ENCODE measurements at places on chromosomes 5 and 9.

DNA sequence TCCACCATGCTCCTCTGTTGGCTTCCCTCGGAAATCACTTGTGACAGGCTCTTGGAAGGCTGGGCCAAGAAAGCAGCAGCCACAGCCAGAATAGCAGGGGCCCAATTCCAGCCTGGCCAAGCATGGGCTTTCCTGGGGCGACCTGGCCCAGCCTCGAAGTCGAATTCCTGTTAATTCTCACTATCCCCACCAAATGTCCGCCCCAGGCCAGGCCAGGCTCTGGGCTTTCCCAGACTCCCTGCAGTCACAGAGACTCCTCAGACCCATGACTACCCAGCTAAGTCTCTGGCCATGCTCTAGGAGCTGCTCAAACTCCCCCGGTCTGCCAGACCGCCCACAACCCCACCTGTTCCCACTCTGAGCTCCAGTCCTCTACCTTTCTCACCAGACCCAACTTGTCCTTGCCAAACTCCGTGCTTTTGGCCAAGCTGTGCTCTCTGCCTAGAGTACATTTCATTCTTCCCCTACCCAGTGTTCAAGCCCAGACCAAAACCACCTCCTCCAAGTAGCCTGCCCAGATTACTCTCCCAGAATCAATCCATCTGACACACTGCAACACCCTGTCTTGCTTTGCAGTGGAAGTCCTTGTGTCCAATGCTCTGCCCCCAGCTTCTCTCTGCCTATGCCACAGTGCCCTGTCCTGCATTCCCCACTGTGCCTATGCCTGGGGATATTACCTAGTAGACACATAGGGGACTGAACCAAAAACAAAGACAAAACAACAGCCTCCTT, 26.2 kb downstream of the SHB start:
- no peak for DNase-seq

DNA sequence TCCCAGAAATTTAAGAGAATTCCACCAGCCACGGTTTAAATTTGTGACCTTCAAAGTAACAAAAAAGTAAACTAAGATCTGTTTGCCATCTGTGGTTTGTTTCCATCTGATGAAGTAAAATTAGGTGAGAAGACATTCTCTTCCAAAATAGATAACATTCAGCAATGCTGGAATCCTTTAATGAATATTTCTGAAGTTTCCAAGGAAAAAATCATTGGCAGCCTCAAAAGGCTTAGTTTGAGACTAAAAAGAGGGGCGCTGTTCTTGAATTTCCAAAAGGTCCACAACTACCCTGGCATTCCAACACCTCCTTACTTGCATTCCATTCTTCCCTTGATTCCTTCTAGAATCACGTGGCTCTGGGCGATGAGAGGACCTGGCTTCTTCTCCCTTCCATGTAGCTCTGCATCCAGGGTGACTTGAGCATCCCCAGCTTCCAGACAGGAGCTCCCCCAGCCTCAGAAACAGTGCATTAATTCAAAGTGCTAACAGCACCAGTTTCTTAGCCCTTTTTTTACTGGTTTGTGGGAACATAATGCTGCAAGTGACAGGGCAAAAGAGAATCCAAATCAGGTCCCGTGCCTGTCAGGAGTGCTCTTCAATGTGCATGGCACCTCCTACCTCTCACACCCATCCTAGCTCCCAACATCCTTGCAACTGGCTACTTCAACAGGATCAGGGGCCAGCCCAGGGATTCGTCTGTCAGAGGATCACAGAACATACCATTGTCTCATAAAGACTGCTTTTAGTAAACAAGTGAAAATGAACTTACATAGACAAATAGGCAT, 191.5 kb upstream of the S1PR3 start:
- DNase-seq = no peak

DNA sequence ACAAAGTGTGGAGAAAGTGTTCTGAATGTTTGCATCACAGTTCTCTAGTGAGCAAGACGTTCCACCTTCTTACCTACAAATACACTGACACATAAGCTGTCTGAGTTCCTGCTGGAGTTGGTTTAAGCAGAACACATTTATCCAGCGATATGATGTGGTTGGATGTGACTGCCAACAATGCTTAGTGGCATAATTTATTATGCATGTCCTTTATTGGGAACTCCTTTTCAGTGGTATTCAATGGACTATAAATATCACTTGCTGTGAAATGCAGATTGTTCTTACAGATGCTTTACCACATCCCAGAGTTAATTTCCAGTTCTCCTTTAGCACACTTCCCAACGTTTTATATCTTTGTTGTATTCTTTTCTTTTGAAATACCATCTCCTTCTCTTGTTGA, 222.2 kb downstream of the LURAP1L start:
- no peak for DNase-seq

GRCh38 chr9:19181561-19181960, 48.9 kb upstream of the DENND4C start:
- DNase-seq = no peak

DNA sequence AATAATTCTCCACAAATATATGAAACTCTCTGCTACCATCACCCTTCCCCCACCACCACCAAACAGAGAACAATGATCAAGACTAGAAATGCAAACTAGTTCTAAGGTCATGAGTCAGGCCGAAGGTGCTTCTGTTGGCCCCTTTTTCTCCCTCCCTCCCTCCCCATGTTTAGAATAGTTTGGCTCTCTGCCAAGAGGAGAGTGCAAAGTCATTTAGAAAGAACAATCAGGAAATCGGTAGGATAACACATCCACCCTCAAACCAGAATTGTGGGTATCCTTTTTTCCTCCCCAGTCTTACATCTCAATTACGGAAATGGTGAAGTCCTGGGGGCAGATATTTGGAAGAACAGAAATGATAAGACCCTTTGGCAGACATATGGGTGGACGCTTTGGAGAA, 170.1 kb downstream of the SLF1 start:
- DNase-seq = no peak

DNA sequence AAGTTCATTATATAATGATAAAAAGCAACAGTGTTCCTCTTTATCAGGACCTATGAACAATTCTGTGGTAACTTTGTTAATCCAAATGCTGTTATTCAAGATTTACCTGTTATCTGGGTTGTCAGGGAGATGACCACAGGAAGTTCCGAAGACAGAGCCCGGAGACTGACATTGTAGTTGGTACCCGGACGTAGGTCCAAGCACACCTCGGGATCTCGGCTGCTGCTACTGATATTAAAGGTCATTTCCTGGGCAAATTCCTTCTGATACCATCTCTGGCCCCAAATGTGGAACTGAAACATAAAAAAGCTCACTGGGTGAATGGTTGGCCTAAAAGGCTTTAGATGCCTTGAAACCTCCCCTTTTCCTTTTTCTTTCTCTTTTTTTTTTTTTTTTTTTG, 96.7 kb downstream of the SUSD1 start:
- no peak for DNase-seq

- DNase-seq = no peak
Observed at GRCh38 chr9:6790866-6791265, 33.1 kb downstream of the KDM4C start.

GRCh38 chr5:179270581-179271427, 74.5 kb downstream of the ADAMTS2 start:
- no peak for DNase-seq

DNA sequence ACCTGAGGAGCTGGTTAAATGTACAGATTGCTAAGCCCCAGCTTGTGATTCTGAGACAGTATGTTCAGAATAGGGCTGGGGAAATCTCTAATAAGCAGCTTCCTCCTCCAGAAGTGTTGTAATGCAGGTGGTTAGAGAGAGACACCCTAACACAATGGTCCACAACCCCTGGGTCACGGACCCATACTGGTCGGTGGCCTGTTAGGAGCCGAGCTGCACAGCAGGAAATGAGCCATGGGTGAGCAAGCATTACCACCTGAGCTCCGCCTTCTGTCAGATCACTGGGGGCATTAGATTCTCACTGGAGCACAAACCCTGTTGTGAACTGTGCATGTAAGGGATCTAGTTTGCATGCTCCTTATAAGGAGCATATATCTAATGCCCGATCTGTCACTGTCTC, 61.8 kb downstream of the SLC36A1 start:
- no peak for DNase-seq

GRCh38 chr5:163424836-163425235, 12.6 kb upstream of the CCNG1 start:
- DNase-seq = no peak

GRCh38 chr9:136793086-136793946, 2.2 kb downstream of the TMEM141 start:
- DNase-seq = no peak

DNA sequence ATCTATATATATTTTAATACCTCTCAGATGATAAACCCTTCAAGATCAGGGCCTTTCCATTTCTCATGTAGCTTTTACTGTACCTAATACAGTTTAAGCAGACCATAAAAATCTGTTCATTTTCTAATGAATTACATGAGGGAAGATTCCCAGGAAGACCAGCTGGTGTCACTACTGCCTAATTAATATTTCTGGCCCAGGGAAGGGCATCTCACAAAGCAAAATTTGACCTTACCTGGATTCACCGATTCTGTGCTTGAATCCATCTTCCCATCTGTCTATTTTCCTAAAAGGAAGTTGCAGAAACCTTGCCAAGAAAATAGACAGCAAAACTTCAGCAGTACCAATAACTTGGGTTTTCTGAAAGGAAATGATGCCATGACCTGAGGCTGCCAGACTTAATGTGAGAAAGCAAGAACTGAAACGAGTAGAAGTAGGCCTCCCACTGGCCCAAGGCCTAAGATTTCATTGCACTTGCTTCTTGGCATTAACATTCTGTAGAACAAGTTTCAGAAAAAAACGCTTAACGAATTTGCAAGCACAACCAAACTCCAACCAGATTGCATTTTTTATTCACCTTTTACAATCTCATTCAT, 83.0 kb upstream of the GLIS3 start:
- peak; percentile 25 for DNase-seq

GRCh38 chr9:34072410-34072809, 23.7 kb upstream of the UBAP2 start:
- DNase-seq = no peak

GRCh38 chr5:119357270-119357669, 1.5 kb downstream of the TNFAIP8 start:
- no peak for DNase-seq

DNA sequence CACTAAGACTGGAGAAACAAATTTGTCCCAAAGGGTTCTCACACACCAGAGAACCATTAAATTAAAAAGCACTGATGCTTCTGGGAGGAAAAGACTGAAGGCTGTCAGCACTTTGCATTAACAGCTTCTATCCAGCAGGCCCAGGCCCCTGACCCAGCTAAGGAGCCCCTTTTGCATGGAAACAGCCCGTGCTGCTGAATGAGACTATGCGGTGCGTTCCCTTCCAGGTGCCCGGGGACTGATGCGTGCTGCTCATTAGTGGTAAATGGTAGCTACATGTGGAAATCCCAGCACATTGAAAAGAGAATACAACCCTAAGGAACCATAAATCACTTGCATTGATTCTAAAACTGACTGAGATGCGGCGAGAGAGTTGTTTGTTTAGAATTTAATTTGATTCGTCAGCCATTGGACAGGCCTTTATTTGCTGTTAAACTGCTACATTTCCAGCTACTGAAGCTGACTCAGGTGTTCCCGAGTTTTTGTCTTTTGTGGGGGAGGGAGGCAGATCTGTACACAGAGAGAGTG, 351.0 kb upstream of the SLC24A2 start:
- no peak for DNase-seq

GRCh38 chr9:121640076-121640475, 11.4 kb upstream of the DAB2IP start:
- DNase-seq = no peak

DNA sequence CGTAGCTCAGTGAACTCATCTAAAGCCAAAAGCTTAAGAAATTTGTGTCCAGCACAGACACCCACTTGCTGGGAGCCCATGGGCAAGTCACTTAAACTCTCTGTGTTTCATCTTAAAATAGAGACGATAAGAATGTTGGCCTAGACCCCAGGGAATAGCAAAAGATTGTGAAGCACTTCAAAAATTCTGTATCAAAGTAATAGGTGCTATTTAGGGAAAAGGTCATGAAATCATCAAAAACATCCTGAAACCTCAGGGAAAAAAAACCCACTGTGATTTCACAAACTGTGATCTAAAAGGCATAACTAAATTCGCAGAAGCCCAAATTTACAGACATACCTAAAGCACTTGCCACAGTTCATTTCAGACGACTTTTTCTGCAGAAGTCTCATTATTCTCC, 278.3 kb downstream of the NR2F1-AS1 start:
- no peak for DNase-seq

GRCh38 chr5:54997081-54997480, 11.7 kb upstream of the ESM1 start:
- DNase-seq = no peak

GRCh38 chr9:112921549-112921948, 30.9 kb upstream of the SLC46A2 start:
- DNase-seq = no peak

GRCh38 chr5:149256451-149256850, 15.2 kb upstream of the AFAP1L1 start:
- no peak for DNase-seq

DNA sequence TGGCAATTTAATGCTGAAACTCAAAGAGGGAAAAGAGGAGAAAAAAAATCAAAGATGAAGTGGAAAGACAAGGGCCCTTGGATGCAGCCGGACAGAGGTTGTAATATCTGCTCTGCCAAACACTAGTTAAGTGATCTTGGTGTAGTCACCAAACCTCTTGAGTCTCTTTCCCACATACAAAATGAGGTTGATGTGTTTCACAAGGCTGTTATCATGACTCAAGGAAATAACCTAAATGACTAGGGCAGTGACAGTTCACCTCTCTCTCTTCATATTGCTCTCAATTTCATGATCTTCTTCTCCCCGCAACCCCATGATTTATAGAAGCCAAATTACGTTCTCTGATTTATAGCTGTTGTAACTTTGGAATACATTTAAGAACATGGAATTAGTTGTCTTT, 44.9 kb downstream of the PIK3R1 start:
- DNase-seq = no peak

- DNase-seq = no peak
Observed at GRCh38 chr5:165834891-165835290, 2329.5 kb downstream of the MAT2B start.

DNA sequence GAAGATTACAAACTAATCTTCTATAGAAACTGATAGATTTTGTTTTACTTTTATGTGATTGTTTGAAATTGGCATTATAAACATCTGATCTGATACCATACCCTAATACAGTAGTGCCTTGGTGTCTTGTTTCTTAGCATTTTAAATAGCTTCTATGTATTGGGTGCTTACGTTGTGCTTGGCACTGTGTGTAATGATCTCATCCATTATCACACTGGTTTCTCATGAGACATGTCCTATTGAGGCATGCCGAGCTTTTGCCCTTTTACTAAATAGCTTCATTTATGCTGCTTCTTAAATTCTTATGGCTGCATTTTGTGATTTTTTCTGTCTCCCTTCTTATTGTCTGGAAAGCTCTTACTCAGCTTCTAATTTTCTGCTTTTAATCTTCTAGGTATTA, 48.2 kb upstream of the TLR4 start:
- no peak for DNase-seq
